ENCODE measurements at places on chromosomes 7 and 10.

GRCh38 chr7:121083138-121083789, 94.8 kb downstream of the CPED1 start:
- DNase-seq = no peak

- DNase-seq = no peak
These were observed 16.1 kb downstream of the CALU start for GRCh38 chr7:128755075-128755818.

DNA sequence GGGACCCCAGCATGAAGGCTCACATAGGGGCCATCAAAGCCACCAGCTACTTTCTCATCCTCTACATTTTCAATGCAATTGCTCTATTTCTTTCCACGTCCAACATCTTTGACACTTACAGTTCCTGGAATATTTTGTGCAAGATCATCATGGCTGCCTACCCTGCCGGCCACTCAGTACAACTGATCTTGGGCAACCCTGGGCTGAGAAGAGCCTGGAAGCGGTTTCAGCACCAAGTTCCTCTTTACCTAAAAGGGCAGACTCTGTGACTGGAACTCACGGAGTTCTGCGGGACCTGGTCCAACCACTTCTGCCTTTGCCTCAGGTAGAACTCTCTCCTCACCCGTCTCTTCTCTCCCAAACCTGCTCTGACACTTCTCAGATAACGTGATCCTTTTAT, 945 bp downstream of the TAS2R40 start:
- DNase-seq = no peak

DNA sequence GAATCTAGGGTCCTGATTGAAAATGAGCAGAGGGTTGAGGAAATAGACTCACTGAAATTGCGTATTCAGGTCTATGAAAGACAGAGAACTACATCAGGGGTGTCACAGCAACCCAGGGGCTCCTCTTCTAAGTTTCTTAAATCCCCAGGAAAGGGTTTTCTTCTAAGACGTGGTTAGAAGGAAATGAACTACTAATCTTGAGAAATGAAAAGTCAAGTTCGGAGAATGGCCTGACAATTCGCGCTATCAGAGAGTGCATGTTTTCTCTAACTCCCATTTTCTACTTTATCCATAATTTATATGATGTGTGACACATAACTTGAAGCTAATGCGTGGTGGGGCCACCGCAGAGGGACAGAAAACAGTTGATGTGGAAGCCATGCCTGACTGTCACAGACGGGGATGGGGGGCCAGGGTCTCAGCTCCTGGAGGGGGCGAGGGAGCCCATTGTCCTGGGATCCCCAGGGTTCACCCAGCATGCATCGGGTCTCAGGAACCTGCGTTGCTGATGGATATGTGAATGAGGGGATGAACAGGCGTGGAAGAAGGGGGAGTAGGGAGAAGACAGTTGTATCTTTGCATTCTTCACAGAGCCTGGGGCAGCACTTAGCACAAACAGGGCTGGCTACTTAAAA, 86.3 kb downstream of the PTPRE start:
- DNase-seq = no peak

DNA sequence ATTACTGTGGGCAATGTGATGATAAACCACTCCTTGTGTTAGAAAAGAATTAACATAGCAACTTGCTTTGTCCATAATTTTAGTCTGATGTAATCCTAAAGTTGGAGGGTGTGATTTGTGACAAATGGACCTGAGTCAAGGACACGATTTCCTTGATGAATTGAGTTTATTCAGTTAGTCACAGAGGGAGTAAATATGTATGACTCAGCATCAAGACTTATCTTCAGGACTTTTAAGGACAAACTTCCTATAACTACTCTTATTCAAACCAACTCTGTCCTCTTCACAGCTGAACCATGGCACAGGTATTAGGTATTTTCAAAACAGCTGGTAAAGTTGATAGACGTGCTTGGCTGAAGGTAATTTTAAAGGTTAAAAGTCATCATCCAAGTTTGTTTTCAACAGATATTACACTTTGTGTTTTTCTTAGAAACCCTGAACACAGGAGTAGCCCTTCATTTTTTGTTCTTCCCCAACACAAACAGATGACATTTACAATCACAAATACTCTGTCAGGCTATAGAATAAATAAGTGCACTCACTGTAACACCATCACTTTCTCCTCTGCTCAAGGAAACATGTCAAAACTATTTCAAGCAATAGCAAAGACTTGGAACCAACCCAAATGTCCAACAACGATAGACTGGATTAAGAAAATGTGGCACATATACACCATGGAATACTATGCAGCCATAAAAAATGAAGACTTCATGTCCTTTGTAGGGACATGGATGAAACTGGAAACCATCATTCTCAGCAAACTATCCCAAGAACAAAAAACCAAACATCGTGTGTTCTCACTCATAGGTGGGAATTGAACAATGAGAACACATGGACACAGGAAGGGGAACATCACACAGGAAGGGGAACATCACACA, 54.5 kb downstream of the COA1 start:
- no peak for DNase-seq

DNA sequence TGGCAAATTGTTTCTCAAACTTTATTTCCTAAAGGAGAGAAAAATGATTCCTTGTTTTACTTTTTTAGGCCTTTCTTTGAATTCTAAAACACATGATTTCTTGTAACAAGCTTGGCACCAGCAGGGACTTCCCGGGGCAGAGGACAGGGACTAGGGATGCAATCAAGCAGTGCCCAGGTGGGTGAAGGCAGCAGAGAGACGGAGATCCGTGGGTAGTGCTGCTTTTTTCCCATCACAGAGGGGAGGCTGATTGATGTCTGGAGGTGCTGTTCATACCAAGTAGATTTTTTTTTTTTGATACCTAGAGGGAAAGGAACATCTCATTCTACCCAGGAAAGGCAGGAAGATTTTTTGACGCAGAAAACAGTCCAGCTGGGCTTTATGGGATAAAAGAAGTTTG, 91.9 kb downstream of the FAM171A1 start:
- no peak for DNase-seq
